ENCODE measurements at places on chromosomes 1 and 21.

DNA sequence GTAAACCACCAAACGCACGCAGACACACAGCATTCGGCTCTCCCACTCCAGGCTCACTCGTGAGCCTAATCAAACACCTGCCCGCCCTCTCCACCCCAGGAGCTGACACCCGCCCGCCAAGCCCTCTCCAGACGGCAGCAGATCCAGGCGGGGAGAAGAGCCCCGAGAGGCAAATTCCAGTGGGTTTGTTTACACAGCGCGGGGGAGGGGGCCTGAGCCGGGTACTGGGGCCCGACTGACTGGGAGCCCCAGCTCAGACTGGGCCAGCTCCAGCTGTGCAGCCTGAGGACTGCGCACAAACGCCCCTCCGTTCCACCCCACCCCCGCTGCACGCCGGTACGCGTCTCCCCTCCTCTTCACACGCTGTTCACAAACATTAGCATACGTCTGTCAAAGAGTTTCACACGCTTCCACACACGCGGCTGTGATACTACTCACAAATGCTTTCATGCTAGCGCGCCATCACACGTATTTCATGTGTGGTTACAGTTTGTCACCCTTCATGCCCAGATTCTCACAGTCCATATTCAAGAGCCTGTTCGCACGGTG is 1.0 kb upstream of the EFNA1 start:
- DNase-seq: peak; percentile 46

DNA sequence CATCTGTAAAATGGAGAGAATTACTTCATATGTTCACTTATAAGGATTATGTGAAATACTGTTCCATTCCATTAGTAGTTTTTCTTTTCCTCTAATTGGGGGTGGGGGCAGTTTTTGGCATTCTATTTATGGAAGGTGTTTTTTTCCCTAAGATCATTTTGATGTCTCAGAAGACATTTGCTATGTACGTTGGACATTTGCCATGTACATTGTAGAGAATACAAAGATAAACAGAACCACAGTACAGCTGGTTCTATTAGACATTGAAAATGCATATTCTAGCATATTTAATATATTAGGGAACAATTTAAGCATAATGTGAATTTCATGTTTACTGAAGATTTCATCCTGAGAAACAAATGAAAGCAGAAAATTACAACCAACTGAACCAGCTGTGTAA is 98.5 kb downstream of the PTBP2 start:
- DNase-seq: no peak

- no peak for DNase-seq
Observed at GRCh38 chr1:214638459-214638807, 35.4 kb downstream of the CENPF start.

DNA sequence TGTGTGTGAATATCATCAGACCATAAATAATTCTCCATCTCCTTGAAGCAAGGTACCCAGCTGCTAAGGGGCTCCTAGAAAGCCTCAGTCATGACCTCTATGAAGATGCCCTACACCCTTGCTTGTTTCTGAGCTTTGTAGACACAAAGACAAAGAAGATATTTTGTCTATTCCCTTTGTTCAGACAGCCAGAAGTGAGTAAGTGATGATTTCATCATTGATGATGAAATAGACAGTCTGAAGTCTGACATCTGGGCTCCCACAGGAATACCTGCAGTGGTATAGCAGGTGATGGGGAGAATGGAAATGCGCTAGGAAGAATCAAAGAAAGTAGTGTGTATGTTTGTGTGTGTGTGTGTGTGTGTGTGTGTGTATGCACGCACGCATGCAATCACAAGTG is 82.2 kb upstream of the DPT start:
- no peak for DNase-seq

- peak; percentile 79 for DNase-seq
Observed at GRCh38 chr1:155241069-155241679, 14.1 kb downstream of the ENTREP3 start.

- DNase-seq: no peak
Observed at GRCh38 chr1:1123581-1124507, 8.0 kb upstream of the C1orf159 start.

DNA sequence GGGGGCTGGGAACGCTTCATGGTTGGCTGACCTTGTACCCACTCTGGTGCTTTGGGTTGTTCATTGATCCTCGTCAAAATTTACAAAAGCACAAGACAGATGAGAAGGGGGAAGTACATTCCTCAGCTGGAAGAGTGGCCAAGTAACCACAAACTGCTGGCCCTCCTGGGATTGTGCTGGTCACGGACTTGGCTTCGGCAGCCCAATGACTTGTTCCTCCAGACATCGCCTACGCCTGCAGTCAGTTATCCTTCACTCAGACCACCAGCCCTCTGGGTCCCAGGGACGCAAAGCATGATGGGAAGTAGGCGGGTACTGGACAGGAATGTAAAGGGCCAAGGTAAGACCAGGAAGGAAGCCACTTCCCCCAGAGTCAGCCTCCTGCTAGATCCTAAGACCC is 53.1 kb downstream of the LMX1A start:
- DNase-seq: no peak

DNA sequence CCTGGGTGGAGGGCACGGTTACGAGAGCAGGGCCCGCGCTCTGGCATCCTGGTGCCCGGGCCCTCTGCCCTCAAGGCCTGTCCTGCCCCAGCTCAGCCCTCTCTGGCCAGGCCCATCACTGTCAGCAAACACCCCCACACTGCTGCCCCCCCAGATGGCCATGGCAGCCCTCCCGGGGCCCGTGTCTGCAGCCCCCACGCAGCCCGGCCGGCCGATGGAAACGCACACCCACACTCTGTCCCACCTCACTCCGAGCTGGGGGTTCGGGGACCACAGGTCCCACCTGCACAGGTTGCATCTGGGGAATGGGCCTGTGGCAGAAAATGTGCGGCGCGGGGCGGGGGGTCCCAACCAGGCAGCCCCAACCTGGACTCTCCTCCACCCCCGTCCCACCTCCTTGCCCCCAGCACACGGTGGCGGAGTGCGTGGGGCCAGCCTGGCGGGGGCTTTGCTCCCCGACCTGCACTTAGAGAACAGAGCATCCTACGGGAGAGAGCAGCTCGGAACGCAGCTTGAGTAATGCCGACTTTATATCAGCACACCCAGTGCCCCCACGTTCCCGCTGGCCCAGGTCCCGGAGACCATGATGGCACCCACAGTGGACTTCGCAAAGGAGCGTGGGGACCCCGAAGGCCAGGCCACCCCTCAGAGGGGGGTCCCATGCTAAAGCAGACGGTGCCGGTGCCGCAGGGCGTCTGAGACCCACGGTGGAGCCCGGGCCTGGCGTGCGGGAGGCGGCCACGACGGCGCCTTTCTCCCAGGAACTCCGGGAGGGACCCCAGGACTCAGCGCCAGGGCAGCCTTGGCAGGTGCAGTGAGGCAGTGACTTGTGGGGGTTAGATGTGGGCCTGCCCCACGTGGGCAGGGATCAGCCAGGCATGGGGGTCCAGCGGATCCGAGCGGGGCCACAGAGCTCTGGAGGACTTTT is 7.5 kb upstream of the RNF223 start:
- DNase-seq: no peak

DNA sequence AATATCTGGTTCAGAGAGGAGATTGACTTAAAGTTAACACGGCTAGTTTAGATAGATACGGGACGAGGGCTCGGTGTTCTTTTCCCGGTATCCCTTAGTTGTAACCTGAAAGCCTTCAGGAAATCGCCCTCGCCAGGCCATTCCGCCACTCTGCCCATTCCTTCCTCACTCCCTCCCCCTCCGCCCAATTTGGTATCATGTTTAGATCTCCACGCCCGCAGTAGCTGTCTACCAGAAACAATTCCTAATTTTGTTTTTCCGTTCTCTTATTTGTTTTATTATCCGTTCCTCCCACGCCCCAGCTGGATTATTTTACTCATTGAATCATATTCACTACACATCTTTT is 685 bp upstream of the VAMP4 start:
- no peak for DNase-seq

GRCh38 chr1:5904551-5904950 is 87.7 kb downstream of the NPHP4 start:
- no peak for DNase-seq

DNA sequence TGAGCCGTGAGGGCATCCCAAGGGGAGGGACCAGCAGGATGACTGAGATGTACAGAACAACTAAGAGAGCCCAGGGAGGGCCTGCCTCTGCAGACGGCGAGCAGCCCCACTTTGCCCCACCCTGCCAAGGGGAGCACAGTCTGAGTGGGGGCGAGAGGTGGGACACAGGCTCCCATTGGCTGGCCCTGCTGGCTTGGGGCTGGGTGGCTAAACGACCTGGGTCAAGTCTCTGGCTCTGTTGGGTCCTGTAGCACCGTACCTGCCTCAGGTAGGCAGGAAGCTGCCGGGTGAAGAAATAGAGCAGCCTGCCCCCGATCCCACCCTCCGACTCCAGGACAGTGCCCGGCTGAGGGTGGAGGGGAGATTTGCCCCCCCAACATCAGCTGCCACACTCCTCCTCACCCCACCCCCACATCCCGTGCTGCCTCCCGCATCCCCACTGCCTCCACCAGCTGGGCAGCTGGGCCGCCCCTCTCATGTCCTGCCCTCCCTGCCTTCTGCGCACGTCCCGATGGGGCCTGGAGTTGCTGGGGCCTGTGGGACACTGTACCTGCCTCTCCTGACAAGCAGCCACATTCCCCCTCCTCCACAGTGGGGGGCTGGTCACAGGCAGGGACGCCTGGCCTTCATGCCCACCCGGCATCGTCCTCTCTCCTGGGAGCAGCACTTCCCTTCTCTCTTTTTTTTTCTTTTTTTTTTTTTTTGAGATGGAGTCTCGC is 12.6 kb upstream of the PLEKHG5 start:
- DNase-seq: no peak

DNA sequence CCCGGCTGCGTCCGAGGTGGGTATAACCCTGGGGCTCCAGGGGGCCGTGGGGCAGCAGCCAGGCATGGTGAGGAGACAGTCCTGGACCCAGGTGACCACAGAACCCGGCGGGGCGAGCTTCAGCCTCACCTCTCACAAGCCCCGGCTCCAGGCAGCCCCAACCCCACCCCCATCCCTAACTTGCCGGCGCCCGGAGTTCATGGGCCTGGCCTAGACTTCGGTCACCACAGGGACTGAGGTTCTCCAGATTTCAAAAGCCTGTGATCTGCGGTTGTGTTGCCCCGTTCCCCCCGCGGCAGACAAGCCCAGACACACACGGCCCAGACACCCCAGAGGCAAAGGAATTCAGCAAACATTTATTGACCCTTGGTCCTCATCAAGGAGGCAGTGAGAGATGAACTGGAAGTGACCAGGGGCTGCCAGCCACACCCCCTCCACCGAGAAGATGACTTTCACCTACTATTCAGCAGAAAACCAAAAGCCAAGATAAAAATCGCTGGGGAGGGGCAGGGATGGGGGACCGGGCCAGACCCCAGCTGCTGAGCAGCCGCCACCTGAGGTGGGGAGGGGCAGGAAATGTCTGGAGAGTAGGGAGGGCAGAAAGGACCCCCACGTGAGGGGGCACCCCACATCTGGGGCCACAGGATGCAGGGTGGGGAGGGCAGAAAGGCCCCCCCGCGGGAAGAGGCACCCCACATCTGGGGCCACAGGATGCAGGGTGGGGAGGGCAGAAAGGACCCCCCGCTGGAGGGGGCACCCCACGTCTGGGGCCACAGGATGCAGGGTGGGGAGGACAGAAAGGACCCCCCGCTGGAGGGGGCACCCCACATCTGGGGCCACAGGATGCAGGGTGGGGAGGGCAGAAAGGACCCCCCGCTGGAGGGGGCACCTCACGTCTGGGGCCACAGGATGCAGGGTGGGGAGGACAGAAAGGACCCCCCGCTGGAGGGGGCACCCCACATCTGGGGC is 3.9 kb downstream of the HES4 start:
- DNase-seq: no peak

DNA sequence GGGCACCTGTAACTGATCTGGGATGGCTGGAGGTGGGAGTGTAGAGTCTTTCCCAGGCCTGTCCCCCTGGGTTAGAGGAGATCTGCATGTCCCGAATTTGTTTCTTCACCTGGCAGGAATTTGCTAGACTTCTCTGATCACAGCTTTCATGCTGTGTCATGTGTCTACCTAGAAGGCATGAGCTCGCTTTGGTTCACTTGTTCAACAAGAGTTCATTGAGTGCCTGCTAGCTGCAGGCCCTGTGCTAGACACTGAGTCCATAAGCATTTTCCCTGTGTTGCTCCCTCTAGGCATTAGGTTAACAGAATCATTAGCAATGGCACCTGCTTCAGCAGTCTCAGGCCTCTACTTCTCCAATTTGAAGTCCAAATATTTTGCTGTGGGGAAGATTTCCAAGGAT is 101.6 kb downstream of the MTR start:
- DNase-seq: no peak

GRCh38 chr1:17831597-17831996 is 76.5 kb downstream of the ACTL8 start:
- peak; percentile 5 for DNase-seq

- peak; percentile 78 for DNase-seq
Observed at GRCh38 chr1:11645670-11646265, 8.5 kb downstream of the FBXO2 start.

DNA sequence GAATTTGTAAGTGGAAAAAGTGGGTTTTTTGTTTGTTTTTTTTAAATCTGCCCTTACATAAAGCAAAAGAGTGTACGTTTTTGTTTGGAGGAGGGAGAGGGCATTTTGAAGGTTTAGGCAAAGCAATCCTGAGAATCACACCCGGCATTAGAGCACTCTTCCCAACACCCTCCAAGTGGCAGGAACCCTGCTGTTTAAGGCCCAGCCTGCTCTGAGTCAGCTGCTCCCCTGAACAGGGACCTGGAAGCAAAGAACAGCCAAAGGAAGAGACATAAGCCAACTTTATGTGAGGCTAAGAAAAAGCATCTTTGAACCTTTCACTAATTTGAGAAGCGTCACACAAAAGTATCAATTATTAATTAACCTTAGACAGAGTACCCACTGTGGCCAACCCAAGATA is 16.9 kb downstream of the MTFR1L start:
- DNase-seq: no peak

DNA sequence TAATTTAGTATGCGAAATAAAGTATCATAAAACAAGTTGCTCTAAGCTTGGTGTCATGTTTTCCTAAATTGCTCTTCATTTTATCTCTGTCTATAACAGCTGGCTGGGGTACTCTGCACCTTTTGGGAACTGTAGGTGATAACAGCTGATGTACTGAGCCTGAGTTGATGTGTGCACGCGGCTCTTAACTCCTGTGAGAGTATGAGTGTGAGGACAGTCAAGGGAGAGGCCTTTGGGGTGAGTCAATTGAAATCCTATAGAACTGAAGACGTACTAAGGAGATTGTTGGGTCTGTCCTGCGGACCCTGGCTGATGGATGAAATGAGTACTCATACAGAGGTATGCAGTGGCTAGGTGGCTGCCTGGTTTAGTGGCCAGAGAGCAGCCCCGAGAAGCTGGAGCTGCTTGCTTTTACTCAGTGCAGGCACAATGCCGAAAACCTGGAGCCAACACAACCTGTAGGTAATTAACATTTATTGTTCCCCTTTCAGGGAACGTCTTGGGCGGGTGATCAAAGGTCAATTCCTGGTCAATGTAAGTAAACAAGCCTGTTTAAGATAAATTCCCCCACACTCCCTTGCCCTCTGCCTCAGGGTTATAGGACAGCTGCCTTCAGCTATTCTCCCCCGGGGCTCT is 188.5 kb downstream of the PRDM2 start:
- no peak for DNase-seq

Data from GM12865 (cell line).